Activated T-cell treated with anti-CD3 and anti-CD28 coated beads, Interleukin-2, amount 50 U/mL, for 4 hours (primary cell): ENCODE measurements at places on chromosomes 11 and 22. TPM values are rescaled to one million over a fixed set of nuclear protein-coding genes. Genes with fewer than 3 reads are reported as not detected.
A peak's percentile ranks its signal among the peaks of the same experiment; 100 is the strongest.

LDHAL6A gene
- total RNA-seq: not detected

VPS51 gene
- total RNA-seq: 165 TPM

RBFOX2 gene
- total RNA-seq: 5.6 TPM

KCNE3 gene
- total RNA-seq: not detected

RIN1 gene
- 2.2 TPM for total RNA-seq

TXNRD2 gene
- total RNA-seq: 19.4 TPM

ARSA gene
- 10.5 TPM for total RNA-seq

GRCh38 chr11:15150507-15150906 lies 35.8 kb downstream of the INSC start:
- DNase-seq: no peak

DNA sequence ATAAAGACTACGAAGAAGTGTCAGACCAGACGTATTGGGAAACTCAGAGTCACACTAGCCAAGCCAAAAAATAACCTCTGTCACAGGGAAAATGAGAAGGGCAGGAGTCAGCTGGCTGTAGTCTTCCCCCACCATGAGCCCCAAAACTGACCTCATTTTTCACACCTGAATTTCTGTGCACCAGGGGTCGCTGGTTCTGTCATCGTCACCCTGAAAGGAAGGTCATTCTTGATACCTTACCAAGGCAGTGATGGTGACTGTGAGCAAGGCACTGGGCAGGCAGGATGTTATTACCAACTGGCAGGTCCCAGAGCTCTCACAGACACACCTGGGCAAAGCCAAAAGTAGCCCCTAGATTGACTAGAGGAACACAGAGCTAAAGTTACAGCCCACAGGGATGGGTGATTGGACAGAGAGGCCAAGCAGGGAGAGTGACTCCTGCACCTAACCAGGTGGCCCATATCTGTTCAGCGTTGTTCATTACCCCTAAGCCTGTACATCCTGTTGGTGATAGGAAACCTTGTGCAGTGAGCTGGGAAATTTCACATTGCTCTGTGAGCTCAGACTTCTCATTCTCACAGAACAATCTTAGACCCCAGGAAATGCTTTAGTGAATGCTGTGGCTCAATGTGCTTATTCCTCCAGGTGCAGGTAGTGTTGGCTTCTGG lies 32.3 kb upstream of the OR56A1 start:
- DNase-seq: no peak

GRCh38 chr11:35747668-35748067 lies 85.1 kb downstream of the TRIM44 start:
- no peak for DNase-seq

DNA sequence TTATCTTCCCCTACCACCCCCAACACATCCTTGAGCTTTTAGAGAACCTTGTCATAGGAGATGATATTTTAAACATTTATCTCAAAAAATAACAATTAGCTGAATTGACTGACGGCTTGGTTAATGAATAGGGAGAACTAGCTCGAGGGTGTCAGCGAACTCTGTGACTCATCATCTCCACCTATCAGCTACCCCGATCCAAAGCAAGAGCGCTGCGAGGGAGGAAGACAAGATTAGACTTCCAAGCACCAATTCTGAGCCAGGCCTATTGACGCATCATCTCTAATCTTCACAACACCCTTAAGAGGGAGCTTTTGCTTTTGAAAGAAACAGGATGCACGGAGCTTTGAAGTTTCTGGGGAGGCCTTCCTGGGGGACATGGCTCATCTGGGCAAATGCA lies 51.0 kb upstream of the GALNT18 start:
- DNase-seq: no peak

- peak; percentile 74 for DNase-seq
These were observed 6.2 kb upstream of the IGSF22 start for GRCh38 chr11:18731949-18732821.

DNA sequence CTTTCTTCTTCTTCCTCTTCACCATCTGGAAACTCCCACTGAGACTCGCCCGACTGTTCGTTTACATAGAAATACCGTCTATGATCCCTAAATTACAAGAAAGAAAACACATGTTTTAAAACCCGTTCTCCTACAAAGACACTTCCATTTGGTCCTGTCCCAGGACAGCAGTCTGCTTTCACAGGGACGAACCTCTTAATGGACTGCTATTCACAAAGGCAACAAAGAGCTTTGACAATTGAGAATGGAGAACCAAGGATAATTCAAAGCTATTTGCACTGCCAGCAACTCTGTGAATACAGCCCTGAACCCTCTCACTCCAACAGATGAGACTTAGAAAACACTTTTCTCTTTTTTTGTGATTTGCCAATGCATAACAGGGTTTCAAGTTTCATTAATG lies 16.3 kb upstream of the AGBL2 start:
- DNase-seq: no peak

- DNase-seq: no peak
These were observed 1.8 kb upstream of the GDPD4 start for GRCh38 chr11:77303328-77303727.

GRCh38 chr11:30956751-30957150 lies 370.6 kb upstream of the MPPED2 start:
- DNase-seq: no peak

GRCh38 chr22:32323513-32324164 lies 34.0 kb upstream of the RFPL3 start:
- DNase-seq: no peak

DNA sequence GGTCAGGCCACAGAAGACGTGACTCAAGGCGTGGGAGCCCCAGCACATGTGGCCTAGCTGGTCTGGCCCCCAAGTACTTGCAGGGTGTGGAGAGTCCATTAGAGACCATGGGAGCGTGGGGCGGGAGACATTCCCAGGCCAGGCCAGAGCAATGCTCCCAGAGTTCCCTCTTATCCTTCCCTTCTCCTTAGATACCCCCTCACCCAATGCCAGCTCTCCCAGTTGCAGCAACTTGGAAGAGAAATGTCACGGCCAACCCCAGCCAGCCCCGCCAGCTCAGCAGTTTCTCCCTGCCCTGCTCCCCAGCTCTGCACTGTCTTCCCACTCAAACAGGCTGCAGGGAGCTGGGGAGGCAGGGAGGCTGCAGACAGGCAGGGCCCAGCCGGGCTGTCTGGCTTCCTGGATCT lies 65.4 kb upstream of the TSPAN18 start:
- DNase-seq: no peak

- no peak for DNase-seq
These were observed 11.1 kb upstream of the TPBGL start for GRCh38 chr11:75229466-75229865.

DNA sequence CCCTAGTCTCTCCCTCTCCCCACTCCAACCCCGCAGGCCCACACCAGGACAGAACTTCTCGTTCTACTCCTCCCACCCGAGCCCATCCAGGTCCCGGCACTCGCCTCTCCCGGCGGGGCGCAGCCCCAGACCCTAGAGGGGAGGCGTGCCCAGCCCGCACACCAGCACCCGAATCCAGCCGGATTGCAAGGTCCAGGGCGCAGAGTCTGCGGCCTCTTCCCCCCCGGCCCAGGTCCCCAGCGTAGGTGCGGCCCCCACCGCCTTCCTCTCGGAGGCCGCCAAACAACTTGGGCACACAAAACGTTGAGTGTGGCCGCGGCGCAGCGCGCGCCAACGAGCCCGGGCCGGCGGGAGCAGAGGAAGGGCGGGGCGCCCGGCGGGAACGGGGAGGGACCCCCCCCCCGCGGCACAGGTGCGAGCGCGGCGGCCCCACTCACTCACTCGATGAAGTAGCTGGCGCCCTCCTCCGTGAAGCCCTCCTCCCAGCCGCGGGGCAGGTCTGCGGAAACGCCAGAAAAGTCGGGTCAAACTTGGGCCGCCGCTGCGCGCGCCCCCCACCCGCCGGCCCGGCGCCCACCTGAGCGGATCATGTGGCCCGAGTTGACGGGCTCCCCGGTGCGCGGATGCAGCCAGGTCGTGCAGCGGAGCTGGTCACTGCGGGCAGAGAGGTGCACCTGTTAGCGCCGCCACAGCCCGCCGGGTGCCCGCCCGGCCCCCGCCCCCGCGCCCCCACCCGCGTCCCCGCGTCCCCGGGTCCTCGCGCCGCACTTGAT lies 480 bp downstream of the PLEKHA7 start:
- DNase-seq: peak; percentile 8

GRCh38 chr11:10454878-10455631 lies at the start of gene AMPD3:
TSS of gene AMPD3 (plus strand) at chr11:10455264. CDS start at chr11:10461520, 6,256 bp downstream.
- no peak for DNase-seq

GRCh38 chr11:112795911-112796649 lies 165.1 kb upstream of the NCAM1 start:
- no peak for DNase-seq
